Activated naive CD4-positive, alpha-beta T cell (primary cell): ENCODE measurements at places on chromosomes 11 and 22.

DNA sequence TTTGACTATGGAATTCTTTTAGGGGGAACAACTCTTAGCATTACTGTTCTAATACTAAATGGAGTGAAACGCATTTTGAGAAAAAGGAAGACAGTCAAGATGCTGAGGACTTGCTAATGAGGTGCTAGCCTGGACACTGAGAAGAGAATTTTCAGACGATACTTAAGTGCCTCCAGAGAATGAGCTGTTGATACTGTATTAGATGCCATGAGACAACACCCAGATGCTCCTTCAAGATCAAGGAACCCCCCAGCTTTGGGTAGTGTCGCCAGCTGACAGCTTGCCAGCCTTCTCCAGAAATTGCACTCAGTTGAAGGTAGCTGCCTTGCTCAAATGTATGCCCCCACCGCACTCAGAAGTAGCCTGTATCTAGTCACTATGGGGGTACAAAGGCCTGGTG is 52.5 kb upstream of the SLC36A4 start:
- DNase-seq: no peak

DNA sequence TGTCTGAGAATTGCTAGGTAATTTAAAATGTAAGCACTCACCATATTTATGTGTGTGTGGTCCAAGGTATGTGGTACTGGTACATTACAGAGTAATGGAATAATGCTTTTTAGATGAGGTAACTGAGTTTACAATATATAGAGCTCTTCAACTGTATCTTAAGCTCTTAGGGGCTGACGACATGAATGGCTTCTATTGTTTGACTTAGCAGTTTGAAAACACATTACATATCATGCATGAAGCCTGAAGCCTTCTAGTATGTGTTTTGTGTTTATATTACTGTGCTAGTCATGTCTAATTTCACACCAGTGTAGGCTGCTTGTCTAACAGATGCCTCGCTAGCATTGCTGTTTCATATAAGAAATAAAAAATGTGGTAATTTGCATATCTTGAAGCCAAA is 37.2 kb downstream of the GAS2 start:
- no peak for DNase-seq

DNA sequence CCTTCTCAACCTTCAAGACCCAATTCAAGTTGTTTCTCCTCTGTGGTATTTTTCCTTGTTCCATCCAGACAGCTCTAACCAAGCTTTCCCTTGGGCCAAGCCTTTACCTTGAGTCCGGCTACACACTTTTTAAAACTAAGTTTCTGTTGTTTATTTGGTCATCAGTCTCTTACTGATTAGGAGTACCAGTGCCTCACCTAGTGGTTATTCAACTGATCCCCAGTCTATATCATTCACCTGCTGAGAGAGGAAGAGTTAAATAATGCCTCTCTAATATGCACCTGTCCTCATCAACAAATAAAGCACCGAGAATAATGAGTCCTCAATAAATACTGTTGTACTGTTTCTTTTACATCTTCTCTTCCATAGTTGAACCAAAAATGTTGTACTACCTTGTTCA is 160.8 kb downstream of the MSANTD4 start:
- no peak for DNase-seq

GRCh38 chr11:119991669-119992068 is 146.2 kb downstream of the TRIM29 start:
- DNase-seq: no peak

GRCh38 chr11:93497596-93497995 is 45.6 kb downstream of the SMCO4 start:
- DNase-seq: no peak

DNA sequence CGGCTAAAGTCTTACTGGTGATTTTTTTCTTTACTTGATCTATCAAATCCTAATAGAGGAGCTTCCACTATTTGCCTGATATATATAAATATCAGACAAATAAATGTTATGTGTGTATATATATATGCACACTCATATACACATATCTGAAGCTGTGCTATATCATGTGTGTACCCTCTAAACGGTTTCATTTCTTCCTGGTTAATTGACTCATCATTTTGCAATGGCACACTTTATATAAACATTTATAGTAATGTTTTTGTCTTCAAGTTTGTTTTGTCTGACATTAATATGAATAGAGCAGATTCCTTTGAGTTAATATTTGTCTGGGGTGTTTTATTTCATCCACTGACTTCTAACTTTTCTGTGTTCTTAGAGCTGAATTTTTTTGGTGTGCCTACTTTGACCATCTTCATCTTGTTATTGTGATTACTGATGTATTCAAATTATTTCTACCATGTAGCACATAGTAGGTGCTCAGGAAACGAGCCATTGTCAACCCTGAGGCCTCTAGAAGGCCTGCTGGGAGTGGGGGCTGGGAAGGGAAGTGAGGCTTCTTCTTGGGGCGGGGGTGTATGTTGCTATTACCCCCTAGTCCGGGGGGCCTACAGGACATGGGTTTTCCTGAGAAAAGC is 82.6 kb downstream of the LRRC32 start:
- no peak for DNase-seq

DNA sequence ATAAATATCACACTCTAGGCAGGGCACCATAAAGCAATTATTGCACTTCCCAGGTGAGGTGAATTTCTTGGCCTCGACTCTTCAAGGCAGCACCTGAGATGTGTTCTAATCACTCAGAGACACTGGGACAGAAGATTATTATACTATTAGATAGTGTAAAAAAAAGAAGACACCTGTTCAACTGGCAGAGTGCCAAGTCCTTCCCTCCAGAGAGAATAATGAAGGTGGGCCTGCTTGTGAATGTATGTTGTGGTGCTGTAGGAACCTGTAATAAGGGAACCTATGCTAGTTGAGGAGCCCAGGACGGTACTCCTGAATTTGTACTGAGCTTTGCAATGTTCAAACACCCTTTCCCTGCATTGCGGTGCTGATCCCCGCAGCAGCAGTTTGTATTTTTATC is 107.5 kb downstream of the NXPE2 start:
- no peak for DNase-seq

- DNase-seq: no peak
These were observed 62.0 kb downstream of the STK33 start for GRCh38 chr11:8531982-8532381.

DNA sequence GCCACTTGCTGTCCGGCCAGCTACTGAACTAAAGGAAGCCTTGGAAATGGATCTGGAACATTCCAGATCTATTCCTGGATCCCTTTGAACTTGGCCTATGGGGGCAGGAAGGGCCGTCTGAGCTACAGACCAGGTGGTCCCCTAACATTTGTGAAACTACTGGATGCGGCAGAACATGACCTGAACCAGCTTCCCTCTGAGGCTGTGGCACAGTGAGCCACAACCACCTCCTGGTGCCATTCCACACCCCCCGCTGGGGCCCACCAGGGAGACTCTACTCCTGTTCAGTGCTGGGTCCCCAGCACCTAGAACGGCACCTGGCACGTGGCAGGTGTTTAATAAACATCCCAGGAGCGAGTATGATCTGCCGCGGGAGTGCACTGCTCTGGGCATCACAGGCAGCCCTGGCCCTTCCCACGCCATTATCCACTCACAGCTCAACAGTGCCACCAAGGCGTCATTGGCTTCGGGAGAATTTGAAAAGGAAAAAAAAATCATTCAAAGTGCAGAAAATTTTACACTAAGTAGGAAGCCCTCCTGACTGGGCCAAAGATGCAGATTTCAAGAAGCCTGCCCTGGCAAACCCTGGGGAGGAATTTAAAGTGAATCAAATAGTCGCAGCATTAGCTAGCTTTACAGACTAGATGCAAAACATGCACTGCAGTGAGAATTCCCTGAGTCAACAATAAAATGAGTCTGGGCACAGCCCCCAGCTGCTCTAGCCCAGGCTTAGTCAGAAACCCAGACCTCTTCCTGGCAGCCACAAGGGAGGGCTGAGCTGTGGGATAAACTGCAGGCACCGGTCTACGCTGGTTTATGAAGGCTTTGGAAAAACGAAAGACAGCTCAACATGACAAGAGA is 14.3 kb upstream of the EFCAB6 start:
- no peak for DNase-seq

DNA sequence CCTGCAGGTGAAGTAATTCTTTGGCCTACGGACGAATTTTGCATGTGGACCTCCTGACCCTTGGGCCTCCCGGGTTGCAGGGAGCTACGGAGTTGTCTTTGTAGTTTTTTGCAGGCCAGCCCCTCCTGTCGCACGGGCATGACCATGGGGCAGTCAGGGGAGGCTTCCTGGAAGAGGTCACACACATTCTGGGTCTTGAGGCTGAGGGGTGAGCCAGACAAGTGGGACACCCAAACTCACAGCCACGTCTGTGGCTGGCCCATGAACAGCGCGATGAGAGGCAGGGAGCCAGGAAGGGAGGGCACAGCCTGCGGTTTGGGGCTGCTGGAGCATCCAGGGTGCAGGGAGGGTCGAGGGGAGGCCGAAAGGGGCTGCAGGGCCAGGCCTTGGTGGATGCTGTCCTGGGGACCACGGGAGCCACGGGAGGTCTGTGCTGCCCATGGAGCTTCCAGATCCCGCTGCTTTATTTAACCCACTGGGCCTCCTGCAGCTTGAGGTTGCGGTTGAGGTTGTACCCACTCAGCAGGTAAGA is 78.9 kb downstream of the FBLN1 start:
- no peak for DNase-seq

DNA sequence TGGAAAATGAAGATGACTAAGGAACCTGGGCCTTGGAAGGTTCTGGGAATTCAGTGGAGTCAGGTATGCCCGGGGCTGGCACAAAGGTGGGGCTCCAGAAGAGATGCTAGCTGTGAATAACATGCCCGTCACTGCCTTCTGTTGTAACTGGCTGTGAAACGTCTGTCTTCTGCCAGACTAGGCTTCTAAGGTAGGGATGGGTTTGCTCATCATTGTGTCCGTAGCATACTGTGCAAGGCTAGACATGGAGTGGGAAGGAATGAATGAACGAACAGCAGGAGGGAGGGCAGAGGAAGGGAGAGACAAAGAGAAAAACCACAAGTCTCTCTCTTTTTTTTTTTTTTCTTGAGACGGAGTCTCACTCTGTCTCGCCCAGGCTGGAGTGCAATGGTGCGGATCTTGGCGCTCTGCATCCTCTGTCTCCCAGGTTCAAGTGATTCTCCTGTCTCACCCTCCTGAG is 327.4 kb downstream of the MN1 start:
- DNase-seq: no peak

DNA sequence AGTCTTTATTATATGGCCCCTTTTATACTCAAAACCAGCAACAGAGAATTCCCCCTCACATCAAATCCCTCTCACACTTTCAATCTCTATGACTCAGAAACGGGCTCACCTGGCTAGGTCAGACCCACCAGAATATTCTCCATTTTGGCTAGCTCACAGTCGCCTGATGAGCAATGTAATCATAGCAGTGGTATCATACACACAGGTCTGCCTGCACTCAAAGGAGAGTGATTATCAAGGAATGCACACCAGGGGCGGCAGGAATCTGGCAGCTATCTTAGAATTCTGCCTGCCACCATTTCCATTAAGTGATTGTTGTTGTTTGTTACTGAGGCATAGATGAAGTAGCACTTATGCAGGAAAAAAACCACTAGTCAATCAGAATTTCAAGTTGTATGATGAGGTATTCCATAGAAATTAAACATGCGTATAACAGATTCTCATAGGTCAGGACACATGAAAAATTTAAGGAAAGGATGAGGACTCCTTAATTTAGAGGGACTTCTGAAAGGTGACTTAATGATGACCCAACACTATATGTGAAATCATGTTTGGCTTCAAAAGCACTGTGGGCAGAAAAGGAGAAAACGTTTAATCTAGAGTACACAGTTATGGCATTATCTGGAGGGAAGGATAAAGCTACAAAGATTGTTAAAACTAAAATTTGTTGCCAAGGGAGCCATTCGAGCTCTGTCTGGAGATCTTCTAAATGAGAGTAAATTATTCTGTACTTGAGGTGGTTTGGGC is 185.8 kb upstream of the DDI1 start:
- no peak for DNase-seq

DNA sequence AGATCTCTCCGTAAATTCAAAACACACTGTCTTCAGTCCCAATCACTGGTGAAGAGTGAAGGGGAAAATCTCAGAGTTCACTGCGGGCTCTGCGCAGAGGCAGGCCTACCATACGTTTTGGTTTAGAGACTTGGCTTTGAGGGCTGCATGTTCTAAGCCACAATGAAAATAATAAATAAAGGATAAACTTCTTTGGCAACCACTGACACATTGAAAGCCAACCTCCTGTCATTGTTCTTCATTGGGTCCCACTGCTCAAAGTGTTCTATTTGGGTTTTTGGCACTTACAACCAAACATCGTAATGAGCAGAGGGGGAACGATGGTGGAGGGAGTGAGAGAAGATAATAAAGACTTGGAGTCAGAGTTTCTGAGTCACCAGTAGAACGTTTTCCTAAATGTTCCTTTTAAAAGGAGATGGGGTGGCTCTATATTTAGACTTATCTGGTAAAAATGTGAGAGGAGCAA is 472.9 kb downstream of the SOX6 start:
- no peak for DNase-seq
